ENCODE measurements at places on chromosomes 1 and 21.

DNA sequence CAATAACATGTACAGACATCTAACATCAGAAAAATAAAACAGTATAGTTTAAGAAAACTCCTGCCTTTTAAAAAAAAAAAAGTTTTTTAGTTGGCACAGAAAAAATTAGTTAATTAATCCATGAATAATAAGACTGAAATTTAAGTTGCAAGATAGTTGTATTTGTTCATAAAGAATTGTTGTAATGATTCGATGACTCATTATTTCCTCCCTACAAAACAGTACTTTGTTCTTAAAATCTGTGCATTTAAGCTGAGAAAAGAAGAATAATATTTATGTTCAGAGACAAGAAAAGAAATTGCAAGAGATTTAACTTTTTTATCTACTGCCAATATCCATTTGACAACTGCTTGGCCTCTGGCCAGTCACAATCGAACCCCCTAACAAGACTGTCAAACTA lies 894.7 kb downstream of the ADGRL2 start:
- DNase-seq = no peak

DNA sequence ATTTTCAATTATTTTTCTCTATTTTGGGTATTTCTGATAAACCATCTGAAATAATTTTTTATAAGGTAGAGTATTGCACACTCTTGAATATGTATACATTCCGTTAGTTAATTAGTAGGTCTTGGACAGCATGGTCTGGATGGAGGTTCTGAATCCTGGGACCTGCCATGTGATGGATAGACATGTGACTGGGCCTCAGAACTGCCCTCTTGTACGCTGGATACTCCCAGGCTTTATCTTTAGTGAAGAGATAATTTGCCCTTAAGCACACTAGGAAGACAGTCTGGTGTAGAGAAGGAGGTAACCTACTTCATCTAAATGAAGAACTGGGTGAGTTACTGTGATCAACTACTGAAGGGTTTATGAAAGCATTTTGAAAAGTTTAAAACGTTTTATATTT lies 48.9 kb downstream of the CNIH3 start:
- DNase-seq = no peak

DNA sequence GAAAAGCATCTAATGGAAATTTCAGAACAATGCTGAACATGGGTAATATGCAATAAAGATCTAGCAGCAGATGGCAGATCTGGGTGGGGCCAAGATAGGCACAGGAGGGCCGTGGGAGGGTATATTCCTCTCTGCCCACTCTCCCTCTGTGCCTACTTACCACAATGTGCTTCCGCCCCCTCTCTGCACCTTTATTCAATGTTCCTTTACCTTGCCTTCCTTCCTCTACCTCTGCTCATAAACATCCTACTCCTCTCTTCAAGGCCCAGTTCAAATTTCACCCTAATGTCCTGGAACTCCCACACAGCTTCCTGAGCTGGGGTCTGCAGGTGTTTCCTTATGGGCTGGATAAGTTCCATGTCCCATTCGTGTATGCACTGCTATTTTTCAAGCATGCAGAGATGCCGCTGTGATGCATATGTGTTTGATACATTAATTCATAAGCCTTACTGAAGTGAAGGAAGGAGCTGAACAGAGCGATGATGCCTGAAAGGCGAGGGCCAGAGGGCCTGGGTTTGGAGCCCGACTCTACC lies 65.6 kb upstream of the EDEM3 start:
- DNase-seq = no peak

- no peak for DNase-seq
Measured at GRCh38 chr1:171785766-171786165, 4.3 kb downstream of the METTL13 start.

- no peak for DNase-seq
Measured at GRCh38 chr1:92575123-92575522, 88.4 kb upstream of the GFI1 start.

Measured in NCI-H1105 (cell line).